WERI-Rb-1 (cell line): ENCODE measurements at places on chromosomes 5 and 9.

GRCh38 chr9:132634327-132634726, 35.5 kb downstream of the DDX31 start:
- DNase-seq = no peak

DNA sequence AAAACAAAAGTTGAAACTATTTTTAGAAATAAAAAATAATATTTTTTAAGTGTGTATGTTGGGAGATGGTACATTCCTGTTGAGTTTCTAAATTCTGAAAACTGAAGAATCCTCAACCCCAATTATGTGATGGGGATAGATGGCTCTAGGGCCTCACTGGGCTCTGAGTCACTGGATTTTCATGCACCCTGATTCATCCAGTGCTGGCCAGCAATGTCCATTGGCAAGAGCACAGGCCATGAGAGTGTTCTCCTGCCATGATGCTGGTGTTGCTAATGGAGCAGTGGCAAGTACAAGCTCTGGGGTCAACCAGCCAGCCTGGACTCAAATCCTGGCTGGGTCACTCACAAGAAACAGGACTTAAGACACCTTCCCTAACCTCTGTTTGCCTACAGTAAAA, 23.3 kb downstream of the SMIM23 start:
- DNase-seq = no peak

DNA sequence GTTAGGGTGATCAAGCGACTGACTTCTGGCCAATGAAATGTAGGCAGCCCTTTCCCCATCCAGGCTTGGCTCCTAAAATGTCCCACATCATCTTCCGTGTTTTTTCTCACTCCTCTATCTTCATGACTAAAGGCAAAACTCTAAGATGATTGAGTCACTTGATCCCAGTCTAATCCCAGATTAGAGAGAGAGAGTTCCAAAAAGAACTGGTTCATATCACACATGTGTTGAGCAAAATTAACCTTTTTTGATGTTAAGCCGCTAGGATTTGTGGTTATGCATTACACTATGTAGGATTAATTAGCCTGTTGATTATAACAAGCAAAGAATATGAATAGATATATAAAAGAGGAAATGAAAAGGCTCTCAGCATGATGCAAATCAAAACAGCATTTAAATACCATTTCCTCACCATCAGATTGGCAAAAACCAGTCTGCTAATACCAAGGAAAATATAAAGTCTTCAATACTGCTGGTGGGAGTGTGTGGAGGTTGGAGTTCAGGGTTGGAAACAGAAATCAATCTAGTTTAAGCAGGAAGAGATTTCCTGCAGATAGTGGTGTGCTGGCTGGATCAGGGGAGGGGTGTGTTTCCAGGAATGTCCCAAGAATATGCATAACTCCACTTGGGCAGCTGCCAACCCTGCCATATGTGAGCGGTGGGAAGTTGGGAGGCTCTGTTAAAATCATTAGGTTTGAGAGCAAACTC, 187.6 kb upstream of the S1PR3 start:
- no peak for DNase-seq

GRCh38 chr5:133273661-133274596, 222.1 kb downstream of the HSPA4 start:
- DNase-seq = no peak

- no peak for DNase-seq
These were observed 1.5 kb upstream of the GPRIN1 start for GRCh38 chr5:176611435-176611834.

DNA sequence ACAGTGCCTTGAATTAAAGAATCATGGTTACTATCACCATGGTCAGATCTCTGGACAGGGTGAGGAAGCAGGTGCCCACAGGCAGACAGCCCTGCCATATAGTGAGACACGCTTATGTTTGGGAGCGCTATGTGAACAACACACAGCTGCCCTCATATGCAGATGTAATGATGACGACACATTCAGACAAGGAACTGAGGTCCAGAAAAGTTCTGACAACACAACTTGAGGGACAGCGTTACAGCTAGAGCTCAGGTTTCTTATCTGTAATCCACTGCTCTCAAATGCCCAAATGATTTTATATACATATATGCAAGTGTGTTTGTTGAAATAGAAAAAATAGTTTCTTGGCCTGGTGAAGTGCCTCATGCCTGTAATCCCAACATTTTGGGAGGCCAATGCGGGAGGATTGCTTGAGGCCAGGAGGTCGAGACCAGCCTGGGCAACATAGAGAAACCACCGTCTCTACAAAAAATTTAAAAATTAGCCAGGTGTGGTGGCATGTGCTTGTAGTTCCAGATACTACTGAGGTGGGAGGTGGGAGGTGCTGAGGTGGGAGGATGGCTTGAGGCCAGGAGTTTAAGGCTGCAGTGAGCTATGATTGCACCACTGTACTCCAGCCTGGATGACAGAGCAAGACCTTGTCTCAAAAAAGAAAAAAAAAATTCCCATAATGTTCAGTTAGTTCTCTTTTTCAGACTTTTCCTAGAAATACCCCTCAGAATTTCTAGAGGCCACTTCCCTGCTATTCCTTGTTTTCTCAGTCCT, 423.2 kb downstream of the RAB3C start:
- DNase-seq = no peak

DNA sequence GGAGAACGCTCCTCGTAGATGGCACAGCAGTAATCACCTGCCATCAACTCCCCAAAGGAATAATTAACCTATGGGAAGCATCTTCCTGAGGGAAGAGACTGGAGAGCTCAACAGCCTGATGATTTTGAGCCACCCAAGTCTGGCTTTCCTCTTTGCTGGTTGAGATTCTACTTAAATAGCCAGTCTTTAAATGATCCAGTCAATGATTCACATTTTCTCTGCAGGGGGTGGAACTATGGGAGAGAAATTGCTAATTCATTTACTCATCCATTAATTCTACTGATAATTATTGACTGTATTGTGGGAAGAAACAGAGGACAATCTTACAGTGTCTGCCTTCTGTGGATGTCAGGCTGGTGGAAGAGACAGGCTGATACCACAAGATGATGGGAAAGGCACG, 355.0 kb upstream of the PANK3 start:
- DNase-seq = no peak

GRCh38 chr9:9124616-9125015, 1325.0 kb upstream of the DMAC1 start:
- no peak for DNase-seq

GRCh38 chr9:138022756-138023393, 145.3 kb downstream of the CACNA1B start:
- no peak for DNase-seq

- no peak for DNase-seq
These were observed 61.3 kb upstream of the HSPA9 start for GRCh38 chr5:138636398-138636944.

DNA sequence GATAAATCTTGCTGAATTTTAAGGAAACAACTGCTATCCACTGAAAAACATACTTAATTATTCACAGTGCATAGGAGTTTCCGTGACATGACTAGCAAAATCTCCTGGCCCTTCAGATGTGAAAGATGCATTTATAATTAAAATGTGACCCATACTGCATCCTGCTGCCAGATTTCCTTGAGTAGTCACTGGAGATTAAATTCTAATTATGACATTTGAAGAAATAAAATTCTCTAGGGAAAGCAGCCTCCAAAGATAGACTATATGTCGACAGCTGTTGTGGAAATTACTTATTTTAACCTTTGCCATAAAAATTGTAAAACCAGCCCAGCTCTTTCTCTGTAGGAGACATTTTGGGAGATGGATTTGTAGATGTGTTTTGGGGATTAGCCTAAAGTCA, 193.6 kb upstream of the SMC2 start:
- DNase-seq = no peak

GRCh38 chr5:108148715-108149139, 233.2 kb downstream of the FBXL17 start:
- DNase-seq = no peak

- no peak for DNase-seq
These were observed 17.9 kb downstream of the STARD4 start for GRCh38 chr5:111494355-111494999.

DNA sequence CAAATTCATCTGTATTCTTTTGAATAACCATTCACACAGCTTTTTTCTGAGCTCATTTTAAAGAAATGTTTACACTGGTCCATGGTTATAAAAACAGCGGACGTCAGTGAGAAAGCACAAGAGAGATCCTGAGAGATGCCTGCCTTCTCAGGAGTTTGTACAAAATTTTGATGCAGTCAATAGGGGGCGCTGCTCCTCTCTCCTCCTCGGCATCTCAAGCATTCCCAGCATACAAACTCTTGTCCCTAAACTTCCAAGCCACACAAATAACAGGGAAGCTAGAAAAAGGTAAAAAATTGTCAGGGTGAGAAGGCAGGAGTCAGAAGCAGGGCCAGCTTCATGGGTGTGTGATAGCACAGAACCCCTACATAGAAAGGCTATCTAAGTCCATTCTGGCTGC, 11.2 kb upstream of the CCDC152 start:
- DNase-seq = no peak

GRCh38 chr9:20528253-20528652, 94.0 kb downstream of the MLLT3 start:
- no peak for DNase-seq

- DNase-seq = no peak
These were observed 112.5 kb downstream of the WDR41 start for GRCh38 chr5:77379558-77380061.

- no peak for DNase-seq
These were observed 6.6 kb downstream of the PLK2 start for GRCh38 chr5:58453306-58453705.

GRCh38 chr9:12874395-12874794, 99.6 kb downstream of the LURAP1L start:
- no peak for DNase-seq

- DNase-seq = no peak
These were observed 22.1 kb downstream of the PCDHGC5 start for GRCh38 chr5:141510850-141511601.

- DNase-seq = no peak
These were observed 13.0 kb upstream of the SPINK4 start for GRCh38 chr9:33227008-33227398.

DNA sequence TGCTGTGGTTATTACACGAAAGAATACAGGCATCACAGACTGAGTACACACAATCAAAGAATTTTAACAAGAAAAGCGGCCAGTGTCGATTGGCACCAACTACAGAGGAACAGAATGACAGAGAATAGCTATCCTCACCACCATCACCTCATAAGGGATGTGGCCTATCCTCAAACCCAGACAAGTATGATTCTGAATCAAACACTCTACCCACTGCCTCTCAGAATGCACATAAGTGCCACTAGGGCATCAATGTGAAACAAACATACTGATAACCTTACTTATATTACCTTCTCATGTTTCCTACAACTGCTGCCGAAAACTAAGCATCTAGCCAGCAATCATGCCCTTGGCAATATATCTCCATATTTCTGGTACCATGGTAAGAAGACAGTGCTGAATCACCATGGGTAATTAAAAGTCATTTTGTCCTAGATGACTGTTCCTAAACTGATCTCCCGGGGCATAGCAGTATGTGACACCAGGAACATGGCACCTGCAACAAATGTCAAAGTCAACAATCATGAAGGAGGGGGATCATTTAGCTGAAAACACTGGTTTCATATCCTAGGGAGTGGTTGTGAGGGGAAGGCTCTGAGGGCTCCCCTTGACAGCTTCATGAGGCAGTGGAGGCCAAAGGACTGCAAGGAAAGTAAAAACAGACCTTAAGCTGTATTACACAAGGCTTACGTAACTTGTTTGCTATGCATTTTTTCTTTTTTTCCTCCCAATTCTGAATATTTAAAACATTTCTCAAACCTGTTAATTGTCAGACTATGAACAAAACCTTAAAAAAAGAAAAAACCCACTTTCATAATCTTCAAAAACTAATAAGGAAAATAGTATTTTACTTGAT, 88.3 kb downstream of the LHFPL2 start:
- no peak for DNase-seq

GRCh38 chr9:114769624-114770023, 36.2 kb downstream of the TNFSF15 start:
- DNase-seq = no peak

- DNase-seq = peak; percentile 77
These were observed 515.8 kb downstream of the KIF4B start for GRCh38 chr5:155529362-155529761.

- DNase-seq = no peak
These were observed 60.7 kb downstream of the TAF11L14 start for GRCh38 chr5:17694914-17695313.
